ENCODE measurements at places on chromosomes 2 and 18.

GRCh38 chr2:53826587-53827397 lies 33.0 kb downstream of the GPR75 start:
- no peak for DNase-seq

GRCh38 chr2:64787698-64788097 lies 134.0 kb upstream of the SERTAD2 start:
- no peak for DNase-seq

GRCh38 chr2:86000938-86001312 lies 104.8 kb downstream of the POLR1A start:
- DNase-seq: no peak

GRCh38 chr2:153047220-153047619 lies 328.8 kb downstream of the ARL6IP6 start:
- no peak for DNase-seq

DNA sequence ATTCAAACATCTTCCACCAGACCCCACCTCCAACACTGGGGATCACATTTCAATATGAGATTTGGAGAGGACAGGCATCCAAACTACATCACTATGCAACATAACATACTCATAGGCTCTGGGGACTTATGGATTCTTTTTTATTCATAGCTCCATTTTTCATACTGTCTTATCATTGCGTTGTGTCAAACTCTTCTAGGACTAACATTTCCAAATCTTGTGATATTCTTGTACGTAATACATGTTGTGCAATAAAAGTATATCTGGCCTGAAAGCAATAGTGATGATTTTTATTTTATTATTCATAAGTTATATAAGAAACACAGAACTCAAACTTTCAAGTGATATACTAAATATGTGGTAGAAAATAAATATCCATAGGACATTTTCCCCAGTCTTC lies 60.6 kb upstream of the ACTR3 start:
- no peak for DNase-seq

GRCh38 chr18:48942086-48942485 lies 8.7 kb downstream of the SMAD7 start:
- no peak for DNase-seq

GRCh38 chr2:207926133-207926988 lies 99.0 kb downstream of the PLEKHM3 start:
- DNase-seq: no peak

GRCh38 chr2:241931084-241931975 lies 61.8 kb downstream of the RTP5 start:
- DNase-seq: no peak

DNA sequence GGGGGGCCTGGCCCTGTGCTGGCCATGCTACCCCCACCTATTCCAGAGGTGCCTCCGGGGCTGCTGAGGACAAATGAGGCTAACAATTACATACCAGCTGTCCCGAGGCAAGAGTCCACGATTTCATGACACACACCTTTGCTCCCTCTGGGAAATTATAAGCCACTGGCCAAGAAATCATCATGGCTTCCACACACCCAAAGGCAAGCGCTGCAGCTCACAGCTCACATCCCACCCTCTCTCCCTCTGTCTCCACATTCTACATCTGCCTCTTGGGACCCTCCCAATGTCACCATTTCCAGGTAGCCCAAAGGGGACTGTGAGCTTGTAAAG lies 134.4 kb downstream of the HDAC4 start:
- DNase-seq: no peak

DNA sequence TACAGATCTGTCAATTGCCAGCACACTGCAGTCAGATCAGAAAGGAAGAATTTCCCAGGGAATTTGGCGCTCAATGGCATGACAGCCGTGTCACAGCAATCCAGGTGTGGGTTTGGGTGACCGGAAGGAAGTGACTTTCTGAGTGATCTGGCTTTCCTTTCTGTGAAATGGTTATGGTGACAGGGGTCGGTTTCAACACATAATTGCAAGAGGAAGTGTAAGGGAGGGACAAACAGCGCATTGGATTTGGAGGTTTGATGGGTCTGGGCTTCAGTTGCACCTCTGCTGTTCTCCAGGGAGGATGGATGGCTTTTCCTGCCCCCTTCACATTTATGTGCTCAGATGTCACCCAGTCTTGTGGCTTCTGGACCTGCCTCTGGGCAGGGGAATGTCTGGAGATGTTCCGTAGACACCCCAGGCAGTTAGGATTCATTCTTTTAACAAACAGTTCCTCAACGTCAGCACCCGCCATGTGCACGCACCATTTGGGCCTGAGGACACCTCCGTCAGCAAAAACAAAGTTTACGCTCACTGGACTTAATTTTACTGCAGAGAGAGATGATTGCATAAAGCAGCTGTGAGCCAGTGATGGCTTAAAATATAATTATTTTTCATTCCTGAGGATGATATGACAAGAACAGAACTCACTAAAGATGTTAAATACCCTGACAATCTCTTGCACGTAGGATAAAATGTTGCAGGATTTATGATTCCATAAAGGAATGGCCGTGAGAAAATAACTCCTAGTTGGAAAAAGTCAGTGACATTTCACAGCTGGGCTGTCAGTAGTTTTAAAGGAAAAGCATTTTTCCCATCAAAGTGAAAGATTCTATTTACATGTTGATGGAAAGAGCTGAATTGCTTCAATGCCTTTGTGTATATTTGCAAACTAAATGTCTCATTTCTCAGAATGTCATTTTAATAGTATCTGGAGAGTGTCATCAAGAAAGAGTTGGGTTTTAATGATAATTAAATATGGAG lies 36.9 kb downstream of the MBP start:
- DNase-seq: no peak

DNA sequence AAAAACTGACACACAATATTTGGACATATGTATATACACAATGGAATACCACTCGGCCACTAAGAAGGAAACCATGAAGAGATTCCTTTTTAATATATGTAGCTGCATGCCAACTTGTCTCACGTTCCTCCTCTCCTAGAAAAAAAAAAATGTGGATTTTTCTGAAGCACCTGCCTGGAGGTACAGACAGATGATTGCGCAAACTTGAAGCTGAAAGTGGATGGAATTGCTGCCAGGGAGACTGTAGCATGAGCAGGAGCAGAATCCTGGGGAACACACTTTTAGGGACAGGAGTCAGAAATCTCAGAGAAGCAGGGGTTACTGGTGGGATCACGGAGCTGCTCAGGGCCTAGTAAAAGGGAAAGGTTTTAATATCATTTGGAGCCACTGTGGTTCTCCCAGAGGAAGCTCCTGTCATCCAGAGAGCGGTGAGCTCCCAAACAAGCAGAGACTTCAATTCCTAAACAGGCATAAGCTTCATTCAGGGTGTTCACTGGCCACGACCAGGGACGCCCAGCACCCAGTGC lies 640 bp upstream of the SPR start:
- no peak for DNase-seq

- no peak for DNase-seq
These were observed 202.6 kb downstream of the KCNJ3 start for GRCh38 chr2:154901063-154901462.

DNA sequence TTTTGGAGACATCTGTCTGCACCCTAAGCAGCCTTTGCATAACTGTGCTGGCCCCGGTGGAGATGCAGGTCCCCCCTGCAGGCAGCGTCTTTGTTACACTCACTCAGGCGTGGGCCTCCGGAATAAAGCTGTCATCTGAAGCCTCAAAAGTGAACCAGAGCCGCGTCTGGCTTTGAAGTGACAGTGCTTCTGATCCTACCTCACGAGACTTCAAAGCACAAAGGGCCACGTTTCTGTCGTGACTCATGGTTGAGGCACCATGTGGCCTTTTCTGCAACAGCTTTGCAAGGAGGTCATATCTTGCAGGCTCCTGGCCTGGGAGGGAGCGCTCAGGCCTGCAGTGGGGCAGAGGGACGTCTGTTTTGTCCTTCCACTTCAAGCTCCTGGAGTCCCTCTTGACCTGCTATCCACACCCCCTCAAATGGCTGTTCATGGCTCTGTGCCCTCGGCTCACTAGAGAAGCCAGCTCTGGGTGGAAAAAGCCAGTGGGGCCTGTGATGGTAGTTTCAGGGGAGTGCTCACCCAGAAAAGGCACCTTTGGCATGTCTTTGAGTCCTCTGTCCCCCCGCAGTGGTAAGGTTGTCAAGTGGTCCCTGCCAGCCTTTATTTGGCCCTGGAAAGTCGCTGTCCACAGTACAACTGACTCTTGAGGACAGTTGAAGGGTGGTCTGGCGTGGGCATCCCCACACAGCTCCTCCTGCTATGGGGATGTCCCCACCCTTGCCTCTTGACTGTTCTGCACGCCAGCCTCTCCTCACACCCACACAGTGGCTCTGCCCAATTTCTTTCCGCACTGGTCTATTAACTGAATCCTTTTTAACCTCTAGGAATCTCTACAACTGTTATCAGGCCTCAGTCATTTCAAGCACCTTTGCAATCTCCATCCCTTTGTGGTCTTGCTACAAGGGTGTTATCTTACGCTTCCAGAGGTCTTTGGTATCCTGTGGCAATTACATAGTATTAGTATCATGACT lies 19.3 kb downstream of the GPR55 start:
- DNase-seq: peak; percentile 83

DNA sequence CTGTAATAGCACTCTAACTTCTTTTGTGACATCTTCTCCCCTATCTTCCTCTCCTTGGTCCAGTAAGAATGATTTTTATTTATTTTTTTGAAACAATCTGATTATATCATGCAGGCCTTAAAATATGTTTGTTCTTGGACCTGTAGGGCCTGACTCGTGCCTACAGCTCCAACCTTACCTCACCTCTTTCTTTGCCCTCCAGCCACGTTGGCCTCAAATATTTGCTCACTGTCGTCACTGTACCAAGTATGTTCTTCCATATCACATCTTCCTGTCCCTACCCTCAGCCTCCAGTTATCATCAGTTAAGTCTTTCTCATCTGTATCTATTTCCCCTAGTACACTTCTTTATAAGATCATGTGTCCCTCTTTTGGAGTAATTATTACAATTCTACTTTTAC lies 125.5 kb downstream of the CDH7 start:
- DNase-seq: no peak

DNA sequence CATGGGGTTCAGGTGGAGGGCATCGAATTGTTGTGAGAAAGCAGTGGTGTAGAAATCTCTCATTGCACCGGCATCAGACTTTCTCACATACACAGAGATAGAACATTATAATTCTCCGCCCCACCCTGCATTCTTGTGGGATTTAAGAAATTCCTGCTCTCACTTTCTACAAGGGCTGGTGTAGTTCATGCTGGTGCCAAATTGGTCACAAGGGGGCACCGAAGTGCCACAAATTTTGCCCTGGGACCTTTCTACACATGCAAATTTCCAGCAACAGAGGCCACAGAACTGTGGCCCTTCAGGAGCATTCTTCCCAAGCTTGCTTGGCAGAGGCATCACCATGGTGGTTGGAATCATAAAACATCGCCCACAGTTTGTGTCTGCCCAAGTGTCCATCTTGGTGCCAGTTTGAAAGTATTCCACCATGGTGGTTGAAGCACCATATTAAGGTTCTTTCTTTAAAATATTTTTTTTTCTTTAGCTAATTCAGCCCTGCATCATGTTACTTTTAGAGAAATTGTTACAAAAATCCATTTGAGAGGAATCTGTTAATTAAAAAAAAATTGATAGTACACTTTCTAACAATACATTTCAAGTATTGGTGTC lies 521.2 kb upstream of the FANCL start:
- peak; percentile 3 for DNase-seq

- no peak for DNase-seq
These were observed 132.9 kb downstream of the SOCS6 start for GRCh38 chr18:70421471-70422390.

DNA sequence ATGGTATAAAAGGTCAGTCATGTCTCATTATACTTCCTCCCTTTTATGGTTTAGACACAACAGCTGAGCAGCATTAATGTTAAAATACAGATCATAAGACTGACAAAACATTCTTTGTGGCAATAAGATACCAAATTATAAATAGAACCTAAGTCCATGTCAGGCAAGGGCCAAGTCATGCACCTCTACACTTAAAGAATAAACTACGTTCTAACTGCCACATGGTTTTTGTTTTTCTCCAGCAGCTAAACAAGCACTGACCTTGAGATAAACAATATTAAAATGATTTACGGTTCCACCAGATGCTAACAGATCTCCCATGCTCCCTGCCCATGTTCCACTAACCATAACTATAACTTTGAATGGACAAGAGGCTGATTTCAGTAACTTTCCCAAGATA lies 368.6 kb upstream of the TFPI start:
- no peak for DNase-seq

- DNase-seq: no peak
These were observed 101.3 kb upstream of the KLHL29 start for GRCh38 chr2:23283653-23284052.

- DNase-seq: no peak
These were observed 171.2 kb downstream of the C1D start for GRCh38 chr2:67891642-67892041.

DNA sequence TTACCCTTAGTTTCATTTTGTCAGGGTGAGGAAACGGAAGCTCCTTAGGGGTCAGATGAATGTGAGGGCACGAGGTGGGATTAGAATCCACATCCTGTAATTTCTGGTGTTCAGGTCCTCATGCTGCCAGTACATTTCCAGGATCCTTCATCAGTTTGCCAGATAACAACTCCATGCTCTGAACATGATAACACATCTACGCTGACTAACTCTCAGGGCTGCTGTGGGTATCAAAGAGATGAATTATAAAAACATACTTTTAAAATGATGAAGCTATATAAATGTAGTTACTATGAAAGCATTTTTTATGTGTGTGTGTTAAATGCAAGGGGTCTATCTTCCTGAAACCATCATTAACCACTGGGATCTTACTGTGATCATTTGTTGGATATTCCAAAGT lies 325.9 kb downstream of the SLC8A1 start:
- no peak for DNase-seq

DNA sequence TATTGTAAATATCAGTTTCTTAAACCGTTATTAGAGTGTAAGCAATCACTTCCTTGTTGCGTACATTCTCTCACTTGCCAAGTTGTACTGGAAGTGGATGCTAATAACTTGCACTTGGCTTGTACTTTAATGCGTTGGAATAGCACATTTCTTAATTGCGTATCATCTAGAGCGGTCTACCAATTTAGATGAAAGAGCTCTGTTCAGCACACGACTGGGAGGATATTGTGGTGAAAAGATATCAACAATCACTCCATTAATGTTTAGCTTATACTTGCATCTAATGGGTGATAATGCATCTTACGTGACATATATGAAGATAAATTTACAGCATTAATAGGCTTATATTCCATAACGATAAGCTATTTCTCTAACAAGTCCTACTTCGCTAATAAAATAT lies 11.7 kb upstream of the TMEFF2 start:
- no peak for DNase-seq
